ENCODE measurements at places on chromosomes 5 and 9.

DNA sequence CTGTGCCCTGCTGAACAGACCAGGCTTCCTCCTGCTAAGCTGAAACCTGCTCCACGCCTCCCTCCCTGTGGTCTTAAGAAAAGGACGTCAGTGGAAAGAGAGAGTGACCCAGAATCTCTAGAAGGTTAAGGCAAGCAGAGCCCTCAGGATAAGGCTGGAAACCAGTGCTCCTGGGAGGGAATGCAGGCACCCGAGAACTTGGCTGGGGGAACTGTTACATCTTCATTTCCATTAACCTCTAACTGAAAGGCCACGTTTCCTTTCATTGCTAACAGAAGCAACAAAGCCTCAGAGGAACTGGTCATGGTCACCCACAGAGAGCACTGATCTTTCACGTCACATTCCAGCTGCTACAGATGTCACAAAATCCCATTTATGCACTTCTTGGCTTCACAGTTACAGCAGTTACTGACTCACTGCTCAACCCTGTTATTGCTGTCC is 26.1 kb upstream of the AKNA start:
- no peaks in the 10 kb centered on the region for H3K36me3 ChIP-seq
- peaks cover 4% of the 10 kb centered on the region for H3K4me1 ChIP-seq
- no peaks in the 10 kb centered on the region for H3K27me3 ChIP-seq

- no peak overlapping the region for H3K27ac ChIP-seq
- H3K27me3 ChIP-seq, result no peaks in the 10 kb centered on the region
- no peak overlapping the region for H3K4me3 ChIP-seq
- peaks cover 54% of the 10 kb centered on the region for H3K36me3 ChIP-seq
- no peak for DNase-seq
Observed at GRCh38 chr9:113585085-113585442, 121.5 kb downstream of the RGS3 start.

DNA sequence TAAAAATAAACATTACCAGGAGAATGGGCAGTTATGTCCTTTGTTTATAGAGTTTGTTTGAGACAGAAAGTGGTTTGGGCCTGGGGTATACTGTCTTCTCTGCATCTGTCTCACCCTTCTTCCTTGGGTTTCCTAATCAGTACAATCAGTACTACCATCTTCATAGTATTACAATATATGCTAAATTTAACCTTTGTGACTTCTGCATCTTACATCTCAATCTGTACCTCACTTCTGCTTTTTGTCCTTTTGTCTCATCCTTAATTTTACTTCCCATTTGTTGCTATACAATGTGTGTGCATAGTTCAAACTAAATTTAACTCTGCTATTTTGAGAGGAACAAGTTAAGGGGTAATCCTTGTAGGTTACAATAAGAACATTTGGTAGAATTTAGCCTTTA is 19.6 kb downstream of the FBXO38 start:
- H3K4me1 ChIP-seq, result peaks cover 41% of the 10 kb centered on the region
- no peaks in the 10 kb centered on the region for H3K27me3 ChIP-seq
- peaks cover 70% of the 10 kb centered on the region for H3K36me3 ChIP-seq
- no peak overlapping the region for H3K4me3 ChIP-seq
- DNase-seq, result no peak

- no peak overlapping the region for H3K27ac ChIP-seq
- no peak overlapping the region for H3K4me3 ChIP-seq
- DNase-seq, result no peak
- no peaks in the 10 kb centered on the region for H3K36me3 ChIP-seq
Observed at GRCh38 chr9:82106536-82106935, 118.0 kb downstream of the SPATA31D1 start.

GRCh38 chr5:150584556-150585335 is 55.7 kb upstream of the SYNPO start:
- no peak for DNase-seq
- H3K36me3 ChIP-seq, result no peaks in the 10 kb centered on the region
- peaks cover 2% of the 10 kb centered on the region for H3K27me3 ChIP-seq
- no peak overlapping the region for H3K27ac ChIP-seq
